NCI-H1105 treated with DMSO at 0.1 percent for 48 hours (cell line): ENCODE measurements at places on chromosomes 6 and 20.

- DNase-seq: no peak
Observed at GRCh38 chr6:24927277-24927955, 8.3 kb downstream of the RIPOR2 start.

DNA sequence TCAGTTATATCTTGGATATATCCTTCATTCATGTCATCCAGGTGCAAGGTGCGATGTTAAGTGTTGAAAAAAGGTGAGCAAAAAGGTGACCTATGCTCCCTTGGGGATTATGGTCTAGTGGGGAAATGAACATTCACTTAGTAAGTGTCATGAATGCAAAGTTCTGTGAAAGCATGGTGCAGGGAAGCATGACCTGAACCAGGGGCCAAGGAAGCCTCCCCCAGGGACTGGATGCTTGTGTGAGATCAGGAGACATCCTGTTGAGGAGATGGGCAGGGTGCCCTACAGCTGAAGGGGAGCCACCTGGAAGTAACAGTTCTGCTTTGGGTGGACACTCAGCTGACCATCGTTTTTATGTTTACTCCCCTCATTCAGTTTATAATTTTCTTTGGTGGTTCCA is 179.5 kb downstream of the SYNDIG1 start:
- no peak for DNase-seq

- no peak for DNase-seq
Observed at GRCh38 chr6:15534974-15535373, 127.9 kb downstream of the DTNBP1 start.

DNA sequence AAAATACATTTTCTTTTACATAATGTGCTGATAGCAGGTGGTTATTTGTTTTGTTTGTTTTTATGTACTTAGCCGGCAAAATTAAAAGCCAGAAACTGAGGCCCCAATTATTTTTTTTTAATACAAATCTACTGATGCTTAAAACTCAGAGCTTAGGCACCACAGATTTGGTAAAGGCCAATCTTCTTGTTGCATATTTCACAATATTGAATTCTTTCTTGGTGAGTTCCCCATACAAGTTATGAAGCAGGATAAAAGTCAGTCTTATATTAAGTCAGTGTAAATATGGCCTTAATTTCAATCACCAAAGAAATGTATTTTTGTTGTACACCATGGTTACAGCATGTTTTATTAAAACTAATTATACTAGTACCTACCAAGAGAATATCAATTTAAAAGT is 16.3 kb upstream of the ZDHHC14 start:
- no peak for DNase-seq

GRCh38 chr6:143564484-143565017 is 53.0 kb upstream of the FUCA2 start:
- no peak for DNase-seq
